ENCODE measurements at places on chromosomes 11 and 22.
A peak's percentile ranks its signal among the peaks of the same experiment; 100 is the strongest.

GRCh38 chr22:26660961-26661578, 3.7 kb downstream of the MIAT start:
- DNase-seq: no peak

DNA sequence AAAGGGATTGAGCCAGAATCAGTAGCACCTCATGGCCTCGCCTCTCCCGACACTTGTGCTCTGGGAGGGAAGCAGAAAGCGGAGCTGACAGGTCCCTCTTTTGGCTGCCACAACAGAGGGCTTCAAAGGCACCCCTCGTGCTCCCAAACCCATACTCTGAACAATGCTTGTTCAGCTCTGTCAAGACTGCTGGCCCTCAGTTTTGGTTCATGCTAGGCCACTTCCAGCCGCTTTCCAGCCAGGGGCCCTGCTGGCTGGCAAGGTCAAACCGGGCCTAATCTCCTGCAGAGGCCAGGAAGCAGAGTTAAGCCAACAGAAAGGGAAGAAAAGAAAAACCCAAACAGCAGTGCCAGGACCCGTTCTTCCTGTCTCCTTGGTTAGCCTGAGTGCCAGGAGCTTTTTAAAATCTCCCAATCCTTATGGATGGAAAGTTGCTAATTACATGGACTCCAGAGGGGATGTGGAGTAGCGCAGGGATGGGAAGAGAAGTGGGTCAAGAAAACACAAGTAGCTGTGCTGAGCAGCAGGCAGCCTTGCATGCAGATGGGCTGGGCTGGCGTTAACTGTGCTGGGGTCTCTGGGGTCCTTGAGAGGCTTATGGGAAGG, 150.6 kb downstream of the GRIK4 start:
- peak; percentile 32 for DNase-seq

DNA sequence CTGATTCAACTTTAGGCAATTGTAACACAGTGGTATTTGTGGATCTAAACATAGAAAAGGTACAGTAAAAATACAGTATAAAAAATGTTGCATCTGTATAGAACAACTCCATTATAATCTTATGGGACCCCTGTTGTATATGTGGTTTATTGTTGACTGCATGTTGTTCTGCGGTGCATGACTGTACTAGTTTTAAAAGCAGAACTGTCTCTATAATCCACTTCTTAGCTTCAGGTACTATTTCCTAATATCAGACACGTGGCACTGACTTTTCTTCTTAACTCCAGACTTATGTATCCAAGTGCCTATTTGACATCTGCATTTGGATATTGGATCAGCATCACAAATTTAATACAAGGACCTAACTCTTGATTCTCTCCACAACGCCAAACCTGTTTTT, 41.1 kb downstream of the PACS1 start:
- no peak for DNase-seq

- DNase-seq: no peak
Observed at GRCh38 chr11:70503468-70504221, 105.3 kb downstream of the CTTN start.

- DNase-seq: peak; percentile 7
Observed at GRCh38 chr11:19117760-19118097, 761 bp downstream of the ZDHHC13 start.

DNA sequence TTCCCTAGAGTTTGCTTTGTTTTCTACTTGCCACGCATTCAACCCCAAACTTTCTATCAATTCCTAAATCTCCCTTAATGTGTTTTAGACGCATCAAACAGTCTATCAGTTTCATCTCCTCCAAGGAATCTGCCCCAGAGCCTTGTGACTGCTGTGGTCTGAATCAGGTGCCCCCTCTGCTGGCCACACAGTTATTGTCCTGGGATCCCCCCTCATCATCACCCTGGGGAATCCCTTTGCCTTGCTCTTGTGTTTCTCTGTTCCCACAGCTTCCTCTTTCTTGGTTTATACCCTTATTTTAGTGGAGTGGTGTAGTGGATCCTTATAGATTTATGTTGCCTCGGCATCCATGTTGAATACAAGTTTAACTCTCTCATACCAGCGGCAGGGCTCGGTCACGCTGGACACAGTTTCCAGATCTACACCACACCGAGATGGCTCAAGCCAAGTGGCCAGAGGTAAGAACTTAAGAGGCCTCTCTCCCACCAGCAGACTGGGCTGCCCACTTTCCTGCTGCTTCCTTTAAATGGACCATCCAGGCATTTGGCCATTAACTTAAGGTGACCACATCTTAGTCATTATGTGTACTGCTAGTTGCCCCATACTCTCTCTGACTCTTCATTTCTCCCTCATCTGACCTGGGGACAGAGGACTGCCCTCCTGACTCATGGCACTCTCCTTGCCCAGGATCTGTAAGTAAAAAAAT, 8.2 kb downstream of the UPB1 start:
- DNase-seq: peak; percentile 69

- DNase-seq: no peak
Observed at GRCh38 chr11:108093128-108093904, 28.1 kb upstream of the ACAT1 start.

DNA sequence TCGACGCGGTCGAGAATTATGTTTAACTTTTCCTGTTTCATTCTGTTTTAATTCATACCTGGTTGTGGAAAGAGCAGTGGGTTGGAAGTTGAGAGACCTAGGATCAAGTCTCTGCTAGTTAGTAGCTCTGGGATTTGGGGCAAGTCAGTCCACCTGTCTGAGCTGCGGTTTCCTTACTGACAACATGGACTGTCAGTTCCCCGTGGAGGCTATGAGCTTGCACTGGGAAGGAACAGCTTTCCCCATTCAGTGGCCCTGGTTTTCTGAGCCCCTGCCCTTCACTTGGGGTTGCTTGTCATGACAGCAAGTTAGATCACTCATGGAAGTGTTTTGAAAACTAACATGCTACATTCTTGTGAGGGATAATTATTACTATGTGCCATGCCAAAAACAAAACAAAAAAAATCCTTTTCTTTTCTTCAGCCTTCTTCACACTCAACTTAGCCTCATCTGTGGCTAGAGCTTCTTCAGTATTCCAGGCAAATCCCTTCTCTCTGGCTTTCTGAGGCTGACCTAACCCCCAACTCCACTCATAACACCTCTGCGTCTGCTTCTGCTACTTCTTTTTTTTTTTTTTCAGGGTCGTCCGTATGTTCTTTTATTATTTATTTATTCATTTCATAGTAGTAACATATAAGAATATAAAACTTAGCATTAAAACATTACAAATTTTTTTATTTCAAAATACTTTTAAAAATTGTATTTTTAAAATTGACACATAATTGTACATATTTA, 43.0 kb upstream of the ZBED5 start:
- no peak for DNase-seq

DNA sequence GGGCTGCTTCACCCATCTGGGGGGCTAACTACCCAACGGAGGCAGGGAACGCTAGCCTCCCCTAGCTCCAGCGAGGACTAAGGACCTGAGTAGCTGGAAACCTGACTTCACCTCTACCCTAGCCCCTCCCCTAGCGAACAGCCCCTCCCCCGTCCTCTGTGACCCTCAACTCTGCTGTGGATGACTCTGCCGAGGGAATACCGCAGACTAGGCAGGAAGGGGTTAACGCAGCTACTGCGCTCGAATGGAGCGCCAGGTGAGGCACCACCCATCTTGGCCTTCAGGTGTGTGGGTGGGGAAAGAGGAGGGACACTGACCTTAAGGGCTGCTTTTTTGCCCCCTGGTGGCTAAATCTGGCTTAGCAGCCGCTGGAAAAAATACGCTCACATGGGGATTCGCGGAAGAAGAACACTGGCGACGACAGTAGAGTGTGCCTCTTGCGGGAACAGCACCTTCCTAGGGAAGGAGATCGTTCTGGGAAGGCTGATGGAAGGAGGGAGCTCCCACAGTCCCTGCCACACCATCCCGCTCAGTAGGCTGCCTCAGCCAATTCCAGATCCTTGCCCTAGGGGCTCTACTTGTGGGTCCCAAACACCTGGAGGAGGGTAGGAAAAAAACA, 4.5 kb upstream of the BCL9L start:
- DNase-seq: peak; percentile 81

GRCh38 chr11:33420959-33421566, 163.9 kb downstream of the HIPK3 start:
- DNase-seq: no peak

Data from pons (tissue), 1 donor.